ENCODE measurements at places on chromosomes 12 and 14. TPM values are rescaled to one million over a fixed set of nuclear protein-coding genes. Genes with fewer than 3 reads are reported as not detected.

DHRS2 gene
- not detected for total RNA-seq

C12orf42 gene
- not detected for total RNA-seq

SYNDIG1L gene
- total RNA-seq: not detected

SVOP gene
- total RNA-seq: not detected

GLI1 gene
- 1.2 TPM for total RNA-seq

TAS2R13 gene
- total RNA-seq: 1.5 TPM

PIWIL1 gene
- total RNA-seq: 0.55 TPM

ARMH4 gene
- total RNA-seq: 0.48 TPM

CLECL1 gene
- not detected for total RNA-seq

KRT83 gene
- total RNA-seq: not detected

DAO gene
- 3.7 TPM for total RNA-seq
